Osteoblast (primary cell): ENCODE measurements at places on chromosomes 5 and 9.

DNA sequence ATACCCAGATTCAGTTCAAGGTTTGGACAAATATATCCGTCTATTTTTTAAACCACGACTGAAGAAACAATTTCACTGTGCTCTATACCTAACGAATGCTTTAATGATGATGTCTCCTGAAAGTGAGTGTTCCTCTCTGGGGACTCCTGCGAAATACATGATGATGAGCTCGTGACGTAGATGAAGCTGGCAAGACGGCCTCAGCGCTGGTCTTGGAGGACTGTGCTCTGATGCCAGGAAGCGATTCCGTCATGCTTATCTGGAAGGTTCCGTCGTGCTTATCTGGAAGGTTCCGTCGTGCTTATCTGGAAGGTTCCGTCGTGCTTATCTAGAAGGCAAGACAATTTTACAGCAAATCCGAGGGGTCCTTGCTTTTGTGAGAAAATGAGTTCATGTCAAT lies 250.8 kb upstream of the IRX2 start:
- DNase-seq: no peak

DNA sequence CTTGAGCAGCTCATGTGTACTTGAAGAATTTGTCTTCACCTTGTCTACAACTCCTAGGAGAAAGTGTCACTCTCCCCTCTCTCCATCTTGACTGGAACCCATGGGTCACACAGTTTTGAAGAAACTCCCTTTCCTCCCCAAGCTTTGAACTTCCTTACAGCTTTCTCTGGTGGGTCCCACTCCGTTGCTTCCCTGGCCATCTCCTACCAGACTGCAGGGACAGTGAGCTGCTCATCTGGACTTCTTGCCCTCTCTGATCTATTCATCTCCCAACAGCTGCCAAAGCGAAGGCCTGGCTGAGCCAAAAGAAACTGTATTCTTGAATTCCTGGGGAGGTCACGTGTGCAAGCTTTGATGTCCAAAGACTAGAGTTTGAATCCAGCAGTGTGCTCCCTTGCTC lies 22.7 kb upstream of the CXCL14 start:
- DNase-seq: no peak

DNA sequence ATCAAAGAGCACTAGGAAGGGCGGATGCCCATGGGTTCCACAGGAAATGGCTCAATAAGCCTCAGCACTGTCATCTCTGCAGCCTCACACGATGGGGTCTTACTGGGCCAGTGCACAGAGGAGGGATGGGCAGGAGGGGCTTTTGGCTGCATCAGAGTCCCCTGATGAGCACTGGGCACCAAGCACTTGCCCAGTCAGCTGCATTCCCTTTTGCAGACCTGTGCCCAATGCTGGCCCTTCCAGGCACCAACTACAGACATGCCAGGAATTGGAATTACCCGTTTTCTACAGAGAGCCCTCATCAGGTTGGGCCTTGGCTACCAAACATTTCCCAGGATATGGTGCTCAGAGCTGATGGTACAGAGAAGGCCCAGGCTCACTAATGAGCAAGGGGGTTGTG lies 182.5 kb downstream of the HSPA4 start:
- DNase-seq: no peak

DNA sequence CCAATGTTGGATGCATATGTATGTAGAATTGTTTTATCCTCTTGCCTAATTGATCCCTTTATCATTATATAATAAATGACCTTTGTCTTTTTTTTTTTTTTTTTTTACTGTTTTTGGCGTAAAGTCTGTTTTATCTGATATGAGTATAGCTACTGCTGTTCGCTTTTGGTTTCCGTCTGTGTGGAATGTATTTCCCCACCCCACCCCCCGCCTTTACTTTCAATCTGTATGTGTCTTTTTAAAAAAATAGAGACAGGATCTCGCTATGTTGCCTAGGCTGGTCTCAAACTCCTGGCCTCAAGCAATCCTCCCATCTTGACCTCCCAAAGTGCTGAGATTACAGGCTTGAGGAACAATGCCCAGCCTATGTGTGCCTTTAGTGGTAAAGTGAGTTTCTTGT lies 11.3 kb downstream of the AHRR start:
- no peak for DNase-seq

GRCh38 chr5:73119451-73120157 lies 771 bp upstream of the TMEM171 start:
- DNase-seq: peak; percentile 76

DNA sequence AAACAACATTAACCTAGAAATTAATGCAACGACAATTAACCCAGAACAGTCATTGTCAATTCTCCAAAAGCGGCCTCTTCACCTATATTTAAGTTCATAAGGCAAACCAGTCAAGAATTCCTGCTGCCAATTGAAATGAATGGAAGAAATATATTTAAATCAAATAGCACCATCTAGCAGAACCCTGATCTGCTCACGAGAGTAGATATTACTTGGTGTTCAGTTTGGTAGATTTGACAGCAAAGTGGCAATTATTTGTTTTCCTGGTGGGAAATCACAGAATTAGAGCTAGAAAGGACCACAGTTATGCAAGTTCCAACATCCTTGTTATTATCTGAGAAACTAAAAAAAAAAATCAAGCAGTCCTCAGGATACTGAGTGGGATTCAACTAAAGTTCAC lies 2.3 kb downstream of the SSBP2 start:
- DNase-seq: peak; percentile 41

DNA sequence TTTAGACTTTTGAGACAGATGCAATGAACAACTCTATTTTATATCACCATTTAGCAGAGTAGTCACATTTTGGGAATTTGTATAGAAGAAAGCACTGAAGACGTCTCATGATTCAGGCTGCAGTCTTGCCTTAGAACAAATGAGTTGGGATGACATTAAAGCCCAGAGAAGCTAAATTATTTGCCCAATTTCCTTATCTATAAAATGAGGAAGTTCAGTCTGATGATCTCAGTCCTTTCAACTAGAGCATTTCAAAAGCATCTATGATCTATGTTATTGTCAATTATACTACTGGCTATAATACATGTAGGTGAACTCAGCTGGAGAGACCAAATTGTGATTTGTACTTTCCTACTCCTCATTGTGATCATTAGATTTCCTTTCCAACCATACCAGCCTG lies 154.1 kb downstream of the OSTF1 start:
- DNase-seq: no peak

- peak; percentile 55 for DNase-seq
Measured at GRCh38 chr5:135195270-135195608, 161.2 kb upstream of the PITX1 start.

DNA sequence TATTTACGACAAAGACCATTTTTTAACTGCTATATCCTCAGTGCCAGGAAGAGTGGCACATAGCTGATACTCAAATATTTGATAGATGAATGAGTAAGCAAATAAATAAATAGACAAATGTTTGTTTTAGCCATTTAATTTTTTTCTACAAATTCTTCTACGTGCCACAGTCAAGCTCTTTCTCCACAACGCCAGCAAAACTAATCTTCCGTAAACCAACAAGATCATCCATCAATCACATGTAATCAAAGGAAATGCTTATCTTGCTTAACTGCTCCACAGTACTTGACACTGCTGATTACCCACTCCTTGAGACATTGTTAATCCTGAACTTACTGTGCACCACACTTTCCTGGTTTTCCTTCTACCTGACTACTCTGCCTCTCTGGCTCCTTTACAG lies 136.7 kb downstream of the EDIL3 start:
- no peak for DNase-seq

GRCh38 chr9:82912645-82913044 lies 150.3 kb downstream of the RASEF start:
- DNase-seq: no peak

- no peak for DNase-seq
Measured at GRCh38 chr5:66416698-66417097, 179.5 kb upstream of the MAST4 start.
